ENCODE measurements at places on chromosomes 6 and 20.

GRCh38 chr6:105733556-105734162 lies 330.8 kb upstream of the PREP start:
- DNase-seq, result peak; percentile 40

GRCh38 chr6:118509009-118509617 lies 39.0 kb upstream of the PLN start:
- DNase-seq, result peak; percentile 37

DNA sequence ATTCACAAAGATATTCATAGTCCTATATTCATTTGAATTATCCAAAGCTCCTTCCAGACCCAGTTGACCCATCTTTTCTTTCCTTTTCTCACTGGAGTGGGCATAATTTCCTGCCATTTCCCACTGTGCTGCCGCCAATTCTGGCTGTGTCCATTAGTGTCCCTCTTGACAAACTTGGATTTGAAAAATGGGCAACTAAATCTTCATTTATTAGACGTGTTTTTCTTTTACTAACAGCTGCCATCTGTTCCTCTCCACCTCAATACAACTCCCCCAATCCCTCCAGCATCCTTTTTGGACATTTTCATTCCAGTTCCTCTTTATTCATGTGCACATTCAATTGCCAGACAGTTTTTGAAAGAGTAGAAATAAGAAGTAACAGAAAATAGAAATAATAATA lies 90.5 kb downstream of the PCSK2 start:
- DNase-seq, result no peak

GRCh38 chr6:20302168-20302567 lies 89.9 kb upstream of the MBOAT1 start:
- peak; percentile 34 for DNase-seq

DNA sequence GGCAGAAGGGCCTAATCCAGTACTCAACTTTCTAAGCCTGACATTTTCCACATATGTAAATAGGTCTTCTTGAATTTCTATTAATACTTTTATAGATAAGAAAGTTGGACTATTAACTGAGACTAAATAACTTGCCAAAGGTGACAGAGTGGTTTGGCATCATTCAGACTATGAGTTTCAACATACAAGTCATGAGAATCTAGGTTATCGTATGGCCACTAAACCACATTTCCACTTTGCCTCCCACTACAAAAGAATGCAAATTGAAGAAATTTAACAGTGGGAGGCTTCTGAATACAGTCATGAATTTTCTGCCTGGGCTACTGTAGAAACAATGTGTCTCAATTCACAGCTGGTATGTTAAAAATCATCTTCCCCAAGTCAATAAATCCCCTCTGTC lies 531.0 kb upstream of the AGPAT4 start:
- DNase-seq, result no peak

DNA sequence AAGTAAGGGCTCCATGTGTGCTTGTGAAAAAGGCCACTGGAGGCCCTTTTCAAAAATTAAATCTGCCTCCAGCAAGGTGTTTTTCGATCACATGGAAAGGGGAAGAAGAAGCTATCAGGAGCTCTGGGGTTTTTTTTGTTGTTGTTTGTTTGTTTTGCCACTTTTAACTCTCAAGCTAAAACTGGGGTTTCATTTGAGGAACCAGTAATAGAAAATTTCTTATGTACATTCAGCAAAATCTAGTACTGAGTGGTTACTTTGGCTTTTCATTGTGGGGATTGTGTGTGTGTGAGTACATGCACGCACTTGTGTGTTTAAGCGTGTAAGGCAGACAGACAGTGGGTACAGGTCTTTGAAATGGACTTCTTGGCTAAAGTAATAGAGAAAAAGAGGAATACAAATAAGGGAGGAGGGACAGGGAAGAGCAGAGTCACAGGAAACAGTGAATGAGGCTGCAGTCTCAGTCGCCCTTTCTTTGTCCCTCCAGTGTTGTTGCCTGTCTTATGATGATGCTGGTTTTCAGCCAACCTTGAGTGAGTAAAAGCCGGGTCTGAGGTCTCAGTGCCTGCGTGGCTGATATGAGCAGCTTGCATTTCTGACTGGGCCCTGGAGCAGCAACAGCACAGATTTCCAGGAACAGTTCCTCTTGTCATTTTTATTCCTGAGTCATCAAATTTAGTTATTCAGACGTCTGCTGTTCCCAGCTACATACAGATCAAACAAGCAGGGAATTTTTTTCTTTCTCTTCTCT lies 26.2 kb downstream of the SLC16A10 start:
- peak; percentile 26 for DNase-seq

DNA sequence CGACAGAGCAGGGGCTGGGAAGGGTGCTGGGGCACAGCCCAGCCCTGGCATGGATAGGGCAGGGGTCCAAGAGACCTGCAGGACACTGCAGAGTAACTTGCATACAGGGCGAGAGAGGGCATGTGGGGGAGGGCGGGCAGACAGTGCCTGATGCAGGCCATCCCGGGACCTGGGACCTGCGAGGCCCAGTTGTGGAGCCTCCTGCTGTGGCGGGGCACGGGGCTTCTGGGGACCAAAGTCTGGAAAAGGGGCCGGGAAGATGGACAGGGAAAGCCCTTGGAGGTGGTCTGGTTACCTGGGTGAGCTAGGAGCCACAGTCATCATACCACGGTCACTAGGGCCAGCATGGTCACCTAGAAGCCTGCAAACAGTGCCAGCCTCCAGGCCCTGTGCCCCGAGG lies 412 bp upstream of the TUBB1 start:
- no peak for DNase-seq

GRCh38 chr6:13261464-13261994 lies 66.8 kb downstream of the TBC1D7 start:
- no peak for DNase-seq

DNA sequence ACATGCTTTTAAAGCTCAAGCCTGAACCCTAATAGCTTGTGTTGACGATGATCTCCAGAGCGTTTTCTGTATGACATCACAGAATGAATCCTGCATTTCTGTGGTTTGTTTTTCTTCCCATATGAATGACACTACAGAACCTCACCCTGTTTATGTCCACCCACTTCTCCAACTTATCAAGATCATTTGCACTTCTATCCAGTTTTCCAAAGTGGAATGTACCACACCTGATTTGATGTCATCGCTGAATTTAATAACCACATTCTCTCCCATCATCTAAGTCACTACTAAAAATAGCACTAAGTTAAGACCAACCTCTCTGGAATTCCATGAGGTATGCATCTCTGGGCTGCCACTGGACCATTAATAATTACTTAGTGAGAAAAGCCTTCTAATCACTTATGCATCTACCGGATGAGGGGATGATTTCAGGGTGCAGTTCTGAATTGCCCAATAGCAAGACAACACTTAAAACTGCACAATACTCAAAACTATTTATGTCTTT lies 33.3 kb upstream of the CITED2 start:
- peak; percentile 88 for DNase-seq
